ENCODE measurements at places on chromosomes 4 and X.
A peak's percentile ranks its signal among the peaks of the same experiment; 100 is the strongest.

- no peaks in the 10 kb centered on the region for H3K36me3 ChIP-seq
- peaks cover 7% of the 10 kb centered on the region for H3K27me3 ChIP-seq
- no peaks in the 10 kb centered on the region for H3K4me1 ChIP-seq
- H3K27ac ChIP-seq: no peak overlapping the region
- no peak for DNase-seq
Observed at GRCh38 chr4:51932261-51932660, 87.9 kb downstream of the LRRC66 start.

DNA sequence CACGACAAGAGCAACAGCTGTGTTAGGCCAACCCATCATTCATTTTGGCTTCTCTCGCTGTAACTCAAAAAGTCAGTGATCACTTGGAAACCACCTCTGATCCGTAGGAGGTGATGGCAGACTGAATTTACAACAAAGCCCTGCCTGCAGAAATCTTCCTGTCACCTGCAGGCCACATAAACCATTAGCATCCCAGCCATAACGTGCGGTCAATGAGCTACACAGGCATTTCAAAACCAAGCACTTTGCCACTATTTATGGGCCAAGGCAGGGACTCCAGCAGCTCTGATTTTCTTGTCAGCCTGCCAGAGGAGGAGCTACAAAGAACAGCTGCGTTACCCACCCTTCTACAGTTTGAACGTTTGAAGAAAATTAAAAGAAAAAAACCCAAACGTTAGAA lies 228.1 kb upstream of the PPARGC1A start:
- no peaks in the 10 kb centered on the region for H3K27me3 ChIP-seq
- no peak for DNase-seq
- no peak overlapping the region for H3K4me3 ChIP-seq
- H3K4me1 ChIP-seq: no peaks in the 10 kb centered on the region

DNA sequence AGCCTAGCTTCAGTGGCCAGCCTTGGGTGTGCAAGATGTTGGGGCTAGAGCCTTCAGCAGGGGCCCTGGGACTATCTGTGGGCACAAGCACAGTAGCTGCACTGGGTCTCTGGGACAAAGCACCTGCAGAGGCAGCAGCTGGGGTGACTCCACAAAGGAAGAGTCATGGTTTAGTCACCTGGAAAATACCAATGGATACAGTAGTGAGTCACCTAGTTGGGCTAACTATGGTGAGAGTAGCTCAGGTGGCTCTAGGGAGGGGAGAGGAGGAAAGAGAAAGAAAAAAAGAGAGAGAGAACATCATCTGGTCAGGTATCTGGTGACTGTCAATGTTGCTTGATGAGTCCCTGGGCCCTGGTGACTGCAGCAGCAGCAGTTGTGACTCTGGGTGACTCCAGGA lies 72.9 kb upstream of the SPIN4 start:
- H3K27ac ChIP-seq: no peak overlapping the region
- H3K4me3 ChIP-seq: no peak overlapping the region
- H3K27me3 ChIP-seq: no peaks in the 10 kb centered on the region
- H3K4me1 ChIP-seq: no peaks in the 10 kb centered on the region
- H3K36me3 ChIP-seq: no peaks in the 10 kb centered on the region

- H3K4me3 ChIP-seq: no peak overlapping the region
- peaks cover 8% of the 10 kb centered on the region for H3K27me3 ChIP-seq
- H3K36me3 ChIP-seq: no peaks in the 10 kb centered on the region
- DNase-seq: no peak
- no peaks in the 10 kb centered on the region for H3K4me1 ChIP-seq
Observed at GRCh38 chr4:8316251-8316771, 46.8 kb downstream of the HTRA3 start.

DNA sequence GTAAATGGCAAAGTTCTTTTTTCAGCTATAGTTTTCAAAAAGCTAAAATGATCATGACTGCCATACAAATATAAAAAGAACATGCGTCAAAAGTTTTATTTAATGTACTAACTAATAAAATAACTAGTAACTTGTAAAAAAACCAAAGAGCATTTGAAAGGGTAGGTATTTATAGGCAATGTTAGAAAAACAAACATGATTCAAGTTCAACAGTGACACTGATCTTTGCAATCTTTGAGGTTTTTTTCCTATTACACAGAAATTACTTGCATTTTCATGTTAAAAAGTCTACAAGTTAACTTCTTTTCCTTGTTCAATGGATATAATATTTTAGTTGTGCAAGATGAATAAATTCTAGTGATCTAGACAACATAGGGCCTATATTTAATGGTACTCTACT lies 72.3 kb upstream of the GRID2 start:
- H3K4me3 ChIP-seq: no peak overlapping the region
- H3K36me3 ChIP-seq: no peaks in the 10 kb centered on the region

- peak; percentile 4 for DNase-seq
- H3K36me3 ChIP-seq: no peaks in the 10 kb centered on the region
- peak overlapping the region; percentile 56 for H3K4me3 ChIP-seq
- H3K27ac ChIP-seq: peak overlapping the region; percentile 44
Observed at GRCh38 chr4:141771889-141772830, 135.8 kb downstream of the IL15 start.

GRCh38 chrX:48689208-48689920 lies 5.8 kb downstream of the WAS start:
- peaks cover 48% of the 10 kb centered on the region for H3K36me3 ChIP-seq
- peaks cover 33% of the 10 kb centered on the region for H3K4me1 ChIP-seq
- no peaks in the 10 kb centered on the region for H3K27me3 ChIP-seq

- H3K36me3 ChIP-seq: no peaks in the 10 kb centered on the region
- H3K27ac ChIP-seq: no peak overlapping the region
- H3K27me3 ChIP-seq: peaks cover 1% of the 10 kb centered on the region
- H3K4me3 ChIP-seq: no peak overlapping the region
- no peaks in the 10 kb centered on the region for H3K4me1 ChIP-seq
Observed at GRCh38 chr4:17717301-17717700, 64.1 kb downstream of the FAM184B start.

- peak overlapping the region; percentile 50 for H3K27ac ChIP-seq
- H3K4me3 ChIP-seq: no peak overlapping the region
- no peak for DNase-seq
- peaks cover 59% of the 10 kb centered on the region for H3K4me1 ChIP-seq
- H3K27me3 ChIP-seq: no peaks in the 10 kb centered on the region
- H3K36me3 ChIP-seq: peaks cover 31% of the 10 kb centered on the region
Observed at GRCh38 chr4:145830699-145831098, 107.9 kb downstream of the ZNF827 start.

- H3K27ac ChIP-seq: no peak overlapping the region
- H3K27me3 ChIP-seq: peaks cover 9% of the 10 kb centered on the region
- H3K36me3 ChIP-seq: peaks cover 1% of the 10 kb centered on the region
- DNase-seq: no peak
- no peak overlapping the region for H3K4me3 ChIP-seq
Observed at GRCh38 chr4:36249610-36250009, 5.3 kb upstream of the ARAP2 start.

GRCh38 chrX:50565718-50566117 lies 95.1 kb upstream of the DGKK start:
- DNase-seq: no peak
- no peaks in the 10 kb centered on the region for H3K4me1 ChIP-seq
- no peaks in the 10 kb centered on the region for H3K36me3 ChIP-seq
- H3K27me3 ChIP-seq: peaks cover 5% of the 10 kb centered on the region
- no peak overlapping the region for H3K4me3 ChIP-seq

DNA sequence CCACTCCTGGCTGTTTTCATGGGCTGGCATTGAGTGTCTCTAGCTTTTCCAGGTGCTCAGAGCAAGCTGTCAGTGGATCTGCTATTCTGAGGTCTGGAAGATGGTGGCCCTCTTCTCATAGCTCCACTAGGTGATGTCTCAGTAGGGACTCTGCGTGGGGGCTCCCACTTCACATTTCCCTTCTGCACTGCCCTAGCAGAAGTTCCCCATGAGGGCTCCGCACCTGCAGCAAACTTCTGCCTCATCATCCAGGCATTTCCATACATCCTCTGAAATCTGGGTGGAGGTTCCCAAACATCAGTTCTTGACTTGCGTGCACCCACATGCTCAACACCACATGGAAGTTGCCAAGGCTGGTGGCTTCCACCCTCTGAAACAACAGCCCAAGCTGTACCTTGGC lies 13.8 kb downstream of the GLRA3 start:
- H3K27ac ChIP-seq: no peak overlapping the region
- no peak overlapping the region for H3K4me3 ChIP-seq
- no peaks in the 10 kb centered on the region for H3K4me1 ChIP-seq
- no peaks in the 10 kb centered on the region for H3K27me3 ChIP-seq

GRCh38 chr4:306551-306961 lies 1.3 kb upstream of the ZNF732 start:
- H3K4me3 ChIP-seq: no peak overlapping the region
- peaks cover 10% of the 10 kb centered on the region for H3K4me1 ChIP-seq
- peaks cover 1% of the 10 kb centered on the region for H3K27me3 ChIP-seq
- no peak for DNase-seq
- H3K27ac ChIP-seq: no peak overlapping the region

- no peaks in the 10 kb centered on the region for H3K27me3 ChIP-seq
- H3K27ac ChIP-seq: no peak overlapping the region
- no peaks in the 10 kb centered on the region for H3K4me1 ChIP-seq
- H3K36me3 ChIP-seq: no peaks in the 10 kb centered on the region
Observed at GRCh38 chr4:90458576-90458975, 331.4 kb downstream of the CCSER1 start.

DNA sequence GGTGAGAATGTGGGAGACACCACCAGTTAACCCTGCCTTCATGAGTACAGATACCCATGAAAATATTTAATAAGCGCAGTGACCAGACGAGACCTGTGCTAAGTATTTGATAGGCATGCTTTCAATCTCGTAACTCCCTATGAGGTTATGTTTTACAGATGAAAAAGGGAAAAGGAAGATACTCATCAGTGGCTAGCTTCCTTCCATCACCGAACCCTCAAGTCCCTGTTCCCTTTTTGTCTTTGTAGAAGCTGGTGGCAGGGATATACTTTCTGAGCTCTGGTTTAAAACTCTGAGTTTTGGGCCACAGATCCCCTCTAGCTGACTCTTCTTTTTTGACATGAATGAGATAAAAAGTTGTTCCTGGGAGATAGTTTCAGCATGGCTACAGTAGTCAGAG lies 26.3 kb downstream of the AFF1 start:
- peaks cover 13% of the 10 kb centered on the region for H3K36me3 ChIP-seq
- H3K4me1 ChIP-seq: peaks cover 33% of the 10 kb centered on the region
- DNase-seq: no peak
- no peaks in the 10 kb centered on the region for H3K27me3 ChIP-seq

GRCh38 chrX:45230410-45230809 lies 29.7 kb upstream of the DIPK2B start:
- no peaks in the 10 kb centered on the region for H3K27me3 ChIP-seq
- H3K36me3 ChIP-seq: no peaks in the 10 kb centered on the region
- no peak overlapping the region for H3K4me3 ChIP-seq
- H3K27ac ChIP-seq: no peak overlapping the region

GRCh38 chr4:95560774-95561173 lies 12.0 kb upstream of the UNC5C start:
- H3K4me1 ChIP-seq: no peaks in the 10 kb centered on the region
- H3K27ac ChIP-seq: no peak overlapping the region
- no peak overlapping the region for H3K4me3 ChIP-seq
- peaks cover 6% of the 10 kb centered on the region for H3K27me3 ChIP-seq
